Thyroid gland (tissue), 4 donors: ENCODE measurements at places on chromosomes 7 and 10. TPM values are rescaled to one million over a fixed set of nuclear protein-coding genes. Genes with fewer than 3 reads are reported as not detected.

Gene ABCB4
- total RNA-seq: 4.3 TPM

Gene FLNC
- 10.2 TPM for total RNA-seq

DNA sequence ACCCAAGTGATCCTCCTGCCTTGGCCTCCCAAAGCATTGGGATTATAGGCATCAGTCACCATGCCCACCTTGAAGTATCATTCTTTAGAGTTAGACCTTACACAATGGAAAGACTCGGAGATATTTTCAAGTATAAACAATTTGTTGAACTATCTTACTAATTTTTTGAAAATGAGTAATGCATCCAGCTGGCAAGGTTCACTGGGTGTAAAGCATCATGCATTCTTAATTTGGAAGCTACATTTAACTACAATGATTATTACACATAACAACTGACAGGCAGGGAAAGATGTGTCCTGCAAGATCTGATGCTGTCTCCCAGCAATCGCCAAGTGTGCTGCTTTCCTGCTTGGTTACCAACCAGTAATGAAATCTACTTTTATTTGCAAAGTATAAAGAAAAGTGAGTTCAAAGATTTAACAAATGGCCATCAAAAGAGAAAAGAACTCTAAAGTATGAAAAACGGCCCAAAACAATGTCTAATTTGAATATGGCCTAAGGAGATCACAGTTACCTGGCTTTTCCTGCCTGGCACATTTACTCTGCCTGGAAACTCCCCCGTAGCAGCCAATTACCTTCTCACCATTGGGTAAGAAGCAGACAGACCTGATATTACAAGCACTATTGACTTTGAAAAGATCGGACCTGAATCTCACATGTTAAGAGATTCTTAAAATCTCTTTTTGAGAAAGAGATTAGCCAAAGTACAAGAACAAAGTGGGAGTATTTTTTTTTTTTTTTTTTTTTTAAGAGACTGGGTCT lies 59.3 kb upstream of the NMT2 start:
- no peaks in the 10 kb centered on the region for H3K27me3 ChIP-seq
- no peak overlapping the region for H3K27ac ChIP-seq
- DNase-seq: no peak
- H3K4me3 ChIP-seq: no peak overlapping the region
- H3K36me3 ChIP-seq: no peaks in the 10 kb centered on the region
- no peaks in the 10 kb centered on the region for H3K4me1 ChIP-seq

DNA sequence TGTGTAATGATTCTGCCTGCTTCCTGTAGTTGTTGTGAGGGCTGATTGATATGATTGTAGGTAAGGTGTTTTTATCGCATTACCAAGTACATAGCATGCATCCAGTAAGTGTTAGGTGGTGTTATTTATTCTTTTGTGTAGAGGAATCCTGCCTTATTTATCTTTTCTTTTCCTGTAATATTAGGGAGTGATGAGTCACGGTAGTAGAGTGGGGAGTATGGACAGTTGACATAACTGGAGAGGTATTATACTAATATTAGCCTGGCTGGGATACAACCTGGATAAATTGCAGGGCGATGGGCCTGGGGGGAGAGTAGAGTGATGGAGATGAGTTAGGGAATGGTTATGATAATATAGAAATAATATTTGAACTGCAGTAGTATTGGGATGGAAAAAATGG lies 9.8 kb downstream of the SDK1 start:
- H3K4me3 ChIP-seq: no peak overlapping the region
- no peaks in the 10 kb centered on the region for H3K4me1 ChIP-seq
- no peaks in the 10 kb centered on the region for H3K36me3 ChIP-seq
- no peak for DNase-seq
- H3K27ac ChIP-seq: no peak overlapping the region

DNA sequence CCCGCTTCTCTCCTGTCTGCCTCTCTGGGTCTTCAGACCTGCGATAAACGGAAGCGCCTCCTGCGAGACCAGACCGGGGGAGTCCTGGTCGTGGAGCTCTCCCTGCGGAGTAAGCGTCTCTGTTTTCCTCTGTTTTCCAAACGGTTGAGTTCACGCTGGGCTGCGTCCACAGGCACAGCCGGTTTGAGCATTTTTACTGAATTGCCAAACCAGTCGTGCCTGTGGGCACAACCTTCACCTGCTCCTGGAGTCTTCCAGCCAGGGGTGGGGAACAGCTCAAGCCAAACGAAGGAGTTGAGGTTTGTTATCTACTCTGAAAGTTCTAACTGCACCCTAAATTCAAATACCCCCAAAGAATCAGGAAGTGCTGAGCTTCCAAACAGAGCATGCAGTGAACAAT lies 16.3 kb downstream of the TECTB start:
- H3K4me3 ChIP-seq: no peak overlapping the region
- no peaks in the 10 kb centered on the region for H3K36me3 ChIP-seq
- H3K4me1 ChIP-seq: peaks cover 25% of the 10 kb centered on the region
- H3K27ac ChIP-seq: peak overlapping the region; percentile 86

GRCh38 chr10:30420766-30421165 lies 13.2 kb upstream of the MAP3K8 start:
- no peak overlapping the region for H3K4me3 ChIP-seq
- no peaks in the 10 kb centered on the region for H3K36me3 ChIP-seq
- H3K27ac ChIP-seq: no peak overlapping the region
- H3K4me1 ChIP-seq: peaks cover 32% of the 10 kb centered on the region
- no peaks in the 10 kb centered on the region for H3K27me3 ChIP-seq

DNA sequence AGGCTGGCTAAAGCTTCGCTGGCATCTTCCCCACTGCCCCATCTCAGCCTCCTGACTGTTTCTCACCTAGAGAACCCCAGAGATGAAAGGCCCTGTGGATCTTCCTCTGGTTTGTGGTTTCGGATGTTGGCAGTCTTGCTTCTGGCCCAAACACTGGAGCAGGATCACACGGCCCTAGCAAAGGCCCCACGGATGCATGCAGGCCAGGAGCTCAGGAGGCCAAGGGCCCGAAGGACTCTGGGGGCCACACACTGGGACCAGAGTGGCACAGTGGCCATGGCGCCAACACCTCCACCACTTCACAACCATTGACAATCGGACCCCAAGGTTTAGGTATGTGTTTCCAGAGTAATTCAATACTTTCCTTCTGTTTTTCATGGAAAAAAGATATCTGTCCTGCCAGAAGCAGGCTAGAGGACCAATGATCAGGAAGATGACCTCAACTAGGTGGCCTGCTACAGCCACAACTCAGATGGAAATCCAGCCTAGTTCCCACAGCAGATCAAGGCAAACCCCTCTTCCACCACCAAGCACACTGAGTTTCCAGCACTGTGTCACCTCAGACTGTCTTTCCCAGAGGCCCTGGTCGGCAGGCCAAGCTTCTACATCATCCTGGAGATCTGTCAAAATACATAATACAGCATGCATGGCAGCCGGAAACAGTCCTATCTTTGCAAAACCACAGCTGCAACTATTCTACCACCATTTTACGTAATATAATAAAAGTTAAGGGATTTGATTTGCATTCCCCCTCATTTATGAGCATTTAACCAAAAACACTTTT lies 53.0 kb downstream of the CTBP2 start:
- peaks cover 3% of the 10 kb centered on the region for H3K4me1 ChIP-seq
- H3K27me3 ChIP-seq: no peaks in the 10 kb centered on the region
- H3K4me3 ChIP-seq: no peak overlapping the region
